Hindlimb muscle (tissue), 1 donor: ENCODE measurements at places on chromosomes 7 and 10. TPM values are rescaled to one million over a fixed set of nuclear protein-coding genes. Genes with fewer than 3 reads are reported as not detected.

The SFRP5 gene
- 0.94 TPM for polyA plus RNA-seq

The LRRN3 gene
- 8.0 TPM for polyA plus RNA-seq

The IRF5 gene
- polyA plus RNA-seq = 3.1 TPM

The SEMA3D gene
- polyA plus RNA-seq = 12.3 TPM

The SLC26A3 gene
- not detected for polyA plus RNA-seq

The SH2D4B gene
- polyA plus RNA-seq = 0.10 TPM

The SUN3 gene
- not detected for polyA plus RNA-seq

The CUEDC2 gene
- polyA plus RNA-seq = 55.8 TPM

The ZNF22 gene
- polyA plus RNA-seq = 39.4 TPM

The RNF133 gene
- polyA plus RNA-seq = 0.22 TPM

The SMNDC1 gene
- 33.9 TPM for polyA plus RNA-seq

The LHPP gene
- 8.1 TPM for polyA plus RNA-seq

The ATP6V0A4 gene
- polyA plus RNA-seq = not detected

The NRG3 gene
- 0.19 TPM for polyA plus RNA-seq

The APBB1IP gene
- polyA plus RNA-seq = 3.9 TPM

The TET1 gene
- polyA plus RNA-seq = 10.8 TPM

The VPS37D gene
- 3.1 TPM for polyA plus RNA-seq

The SORBS1 gene
- polyA plus RNA-seq = 72.6 TPM

The KLF14 gene
- 1.5 TPM for polyA plus RNA-seq
